Stimulated activated CD8-positive, alpha-beta memory T cell treated with anti-CD3 and anti-CD28 coated beads, Interleukin-2, amount 100 ng/mL, for 1 hour (primary cell): ENCODE measurements at places on chromosomes 7 and 10.

GRCh38 chr7:149196705-149197171 is 1.4 kb downstream of the ZNF282 start:
- DNase-seq = no peak

GRCh38 chr7:155694851-155695250 is 50.4 kb downstream of the RBM33 start:
- DNase-seq = no peak

- no peak for DNase-seq
These were observed 6.7 kb upstream of the GRID1 start for GRCh38 chr10:86373251-86373650.

DNA sequence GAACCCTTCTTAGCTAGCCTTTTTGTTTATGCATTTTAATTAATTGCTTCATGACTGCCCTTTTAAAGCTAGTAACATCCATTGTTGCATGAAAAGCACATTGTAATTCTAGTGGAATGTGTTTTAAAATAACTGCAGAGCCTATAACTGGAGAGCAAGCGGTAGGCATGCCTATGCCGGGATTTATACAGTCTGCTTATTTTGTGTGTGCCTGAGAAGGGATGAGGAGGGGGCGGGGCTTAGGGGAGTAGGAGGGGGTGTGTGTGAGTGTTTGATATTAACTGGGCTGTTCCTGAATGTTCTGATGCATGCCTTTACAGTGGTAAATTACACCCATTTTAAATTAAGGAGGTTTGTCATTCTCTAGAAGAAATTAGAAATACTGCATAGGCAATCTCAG is 208.1 kb downstream of the TCF7L2 start:
- DNase-seq = no peak

DNA sequence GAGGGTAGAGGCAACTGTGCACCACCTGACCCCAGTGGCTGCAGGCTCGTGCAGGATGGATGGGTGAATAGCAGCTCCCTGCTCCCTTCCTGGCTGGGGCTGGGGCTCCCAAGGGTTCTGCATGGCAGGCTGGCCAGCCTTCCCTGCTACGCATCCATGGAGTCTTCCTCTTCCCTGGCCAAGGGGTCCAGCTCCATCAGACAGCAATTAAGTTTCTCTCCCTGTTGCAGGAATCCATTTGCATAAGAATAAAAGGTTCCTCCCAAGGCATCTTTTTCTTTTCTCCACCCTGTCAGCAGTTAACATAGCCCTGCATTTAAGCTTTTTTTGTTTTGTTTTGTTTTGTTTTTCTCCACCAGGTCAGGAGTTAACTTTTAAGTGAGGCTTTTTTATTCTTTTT is 10.0 kb upstream of the CPA2 start:
- no peak for DNase-seq

- no peak for DNase-seq
These were observed 16.1 kb upstream of the PALD1 start for GRCh38 chr10:70462349-70462984.

- DNase-seq = no peak
These were observed 545.7 kb downstream of the LRMDA start for GRCh38 chr10:75977139-75977538.

- peak; percentile 6 for DNase-seq
These were observed 1.9 kb upstream of the ARL4A start for GRCh38 chr7:12685550-12685949.

GRCh38 chr10:125144693-125145623 is 15.4 kb downstream of the CTBP2 start:
- DNase-seq = no peak

GRCh38 chr10:44660271-44660670 is 250.9 kb upstream of the TMEM72 start:
- no peak for DNase-seq

DNA sequence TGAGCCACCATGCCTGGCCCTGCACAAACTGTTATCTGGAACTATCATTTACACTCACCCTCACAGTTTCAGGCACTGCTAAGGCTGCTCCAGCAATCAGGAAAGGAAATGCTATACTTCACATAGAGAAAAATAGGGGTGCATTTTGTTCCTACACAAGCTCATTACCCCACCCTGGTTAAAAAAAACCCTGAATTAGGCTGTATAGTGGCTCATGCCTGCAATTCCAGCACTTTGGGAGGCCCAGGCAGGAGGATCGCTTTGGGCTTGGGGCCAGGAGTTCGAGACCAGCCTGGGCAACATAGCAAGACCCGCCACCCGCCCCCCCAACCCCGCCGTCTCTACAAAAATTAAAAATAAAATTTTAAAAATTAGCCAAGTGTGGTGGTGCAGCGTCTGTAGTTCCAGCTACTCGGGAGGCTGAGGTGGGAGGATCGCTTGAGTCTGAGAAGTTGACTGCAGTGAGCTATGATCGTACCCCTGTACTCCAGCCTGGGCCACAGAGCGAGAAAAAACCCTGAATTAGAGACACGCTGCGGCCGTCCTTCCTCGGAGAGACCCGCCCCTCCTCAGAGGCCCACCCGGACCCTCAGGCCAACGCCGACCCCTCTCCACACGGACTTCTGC is 539 bp downstream of the PTCD1 start:
- DNase-seq = no peak

DNA sequence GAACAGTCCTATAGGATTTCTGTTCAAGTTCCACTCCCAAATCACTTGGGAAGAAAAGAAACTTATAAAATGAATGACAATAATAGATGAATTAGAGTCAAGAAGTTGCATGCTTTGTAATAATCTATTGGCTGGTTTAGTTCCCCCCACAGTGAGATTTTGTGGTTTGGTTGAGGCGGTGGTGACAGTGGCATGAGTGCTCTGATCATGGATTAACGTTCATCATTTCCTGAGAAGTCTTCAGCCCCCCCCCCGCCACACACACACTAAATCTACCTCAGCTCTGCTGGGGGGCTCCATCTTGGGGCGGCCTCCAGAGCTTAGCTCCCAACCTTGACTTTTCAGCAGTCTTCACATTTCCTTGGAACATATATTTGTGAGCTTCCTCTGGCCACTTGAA is 121.7 kb downstream of the ABCA13 start:
- DNase-seq = no peak

DNA sequence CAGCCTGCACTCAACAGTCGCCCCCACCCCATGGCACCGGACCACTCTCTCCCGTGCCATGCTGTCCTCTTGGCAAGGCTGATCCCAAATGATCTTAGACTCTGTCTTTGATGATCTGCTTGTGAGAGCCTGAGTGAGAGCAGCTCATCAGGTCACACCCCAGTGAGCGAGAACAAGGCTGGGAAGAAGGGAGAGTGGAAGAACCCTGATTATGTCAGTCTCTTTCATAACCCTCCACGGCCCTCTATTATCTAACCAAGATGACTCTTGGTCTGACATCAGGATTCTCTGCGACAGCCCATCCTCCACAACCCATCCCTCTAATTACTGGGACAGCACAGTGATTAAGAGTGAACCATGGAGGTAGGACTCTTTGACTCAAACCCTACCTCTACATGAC is 53.1 kb upstream of the C7orf33 start:
- DNase-seq = no peak

GRCh38 chr7:2757904-2758672 is 70.1 kb downstream of the AMZ1 start:
- no peak for DNase-seq
